GOT3 (cell line): ENCODE measurements at places on chromosomes 16 and 17.
A peak's percentile ranks its signal among the peaks of the same experiment; 100 is the strongest.

GRCh38 chr17:60827943-60828342 is 150.3 kb downstream of the BCAS3 start:
- no peak for DNase-seq

GRCh38 chr16:2026461-2027023 is at the start of gene NHERF2:
TSS of gene NHERF2 (plus strand) at chr16:2026902. CDS start at chr16:2027006, 104 bp downstream.
- no peak for DNase-seq

DNA sequence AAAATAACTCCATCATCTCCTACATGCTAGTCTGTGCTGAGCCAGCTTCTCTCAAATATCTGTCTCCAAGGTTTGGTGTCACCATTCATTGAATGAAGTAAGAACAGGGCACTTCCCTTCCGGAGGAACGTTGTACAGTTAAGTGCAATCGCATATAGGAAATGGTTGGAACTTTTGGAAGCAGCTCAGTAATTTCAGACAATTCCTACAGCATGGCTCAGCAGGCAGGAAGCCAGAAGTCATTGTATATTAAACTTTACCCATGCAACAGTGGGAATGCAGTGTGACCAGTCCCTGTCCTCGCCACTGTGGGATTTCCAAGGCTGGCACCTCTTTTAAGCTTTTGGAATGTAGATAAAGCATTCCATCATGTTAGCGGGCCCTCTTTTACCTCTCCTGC is 51.1 kb upstream of the MYH2 start:
- no peak for DNase-seq

GRCh38 chr17:75843577-75844529 is at the start of gene UNC13D:
TSS of gene UNC13D (minus strand) at chr17:75844404. CDS start at chr17:75844337, 67 bp downstream.
- no peak for DNase-seq

DNA sequence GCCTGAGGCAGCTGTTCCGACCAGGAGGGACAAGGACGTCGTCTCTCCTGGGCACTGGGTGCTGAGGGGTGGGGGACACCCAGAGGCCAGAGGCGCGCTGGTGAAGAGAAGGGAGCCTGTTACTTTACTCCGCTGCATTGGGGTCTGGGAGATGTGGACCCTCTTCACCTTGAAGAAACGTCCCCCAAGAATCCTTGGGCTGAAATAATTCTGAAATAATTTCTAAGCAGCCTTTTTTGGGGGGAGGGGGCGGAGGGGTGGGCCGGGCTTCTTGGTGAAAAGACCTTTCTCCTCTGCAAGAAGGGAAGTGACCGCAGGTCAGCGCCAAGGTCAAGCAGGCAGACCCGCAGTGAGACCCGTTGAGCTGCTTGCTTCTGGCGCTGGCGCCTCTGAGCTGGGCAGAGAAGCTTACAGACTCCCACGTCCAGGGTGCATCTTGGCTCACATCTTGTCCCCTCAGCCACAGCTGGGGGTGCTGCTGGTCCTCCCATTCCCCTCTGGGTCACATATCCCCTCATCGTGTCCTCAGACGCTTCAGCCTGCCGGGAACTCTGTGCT is 1.1 kb downstream of the SYT17 start:
- no peak for DNase-seq

DNA sequence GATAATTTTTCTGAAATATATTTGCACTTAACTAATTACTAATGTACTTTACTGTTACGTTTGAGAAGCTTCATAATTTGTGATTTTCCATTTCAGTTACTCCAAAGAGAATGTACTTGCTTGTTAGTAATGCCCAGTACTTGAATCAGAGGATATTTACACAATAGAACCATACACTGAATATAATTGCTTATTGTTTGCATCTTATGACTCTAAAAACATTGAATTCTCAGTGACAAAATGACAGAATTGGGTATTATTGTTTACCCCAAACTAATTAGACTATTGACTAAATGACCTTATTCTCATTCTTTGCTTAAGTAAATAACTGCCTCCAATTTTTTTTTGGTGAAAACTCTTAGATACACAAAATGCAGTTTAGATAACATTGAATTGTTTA is 8.9 kb downstream of the CCP110 start:
- no peak for DNase-seq

DNA sequence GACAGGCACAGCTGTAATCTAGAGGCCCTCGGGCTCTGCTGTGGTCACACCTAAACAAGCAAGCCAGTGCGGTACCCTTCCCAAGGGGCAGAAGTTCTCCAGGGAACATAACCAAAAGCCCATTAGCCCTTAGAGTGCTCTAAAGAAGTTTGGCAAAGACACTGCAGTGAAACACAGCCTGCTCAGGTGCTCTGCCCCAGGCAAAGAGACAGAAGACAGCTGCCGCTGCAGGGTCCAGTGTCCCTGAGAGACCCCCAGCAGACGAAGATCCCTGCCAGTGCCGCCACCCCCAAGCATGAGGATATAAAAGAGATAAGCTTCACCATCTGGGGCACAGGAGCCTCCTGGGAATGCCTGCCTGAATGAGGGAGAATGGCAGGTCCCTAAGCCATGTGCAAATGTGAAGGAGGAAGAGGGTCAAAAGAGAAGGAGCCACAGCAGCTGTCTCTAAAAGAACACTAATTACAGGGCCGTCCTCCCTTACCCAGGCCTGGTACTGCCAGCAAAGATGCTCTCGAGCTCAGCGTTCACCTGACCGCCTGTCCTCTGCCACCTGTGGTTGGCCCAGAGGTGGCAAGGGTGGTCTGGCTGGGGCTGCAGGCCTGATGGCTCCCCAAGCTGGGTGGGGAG is 29.7 kb downstream of the CUEDC1 start:
- DNase-seq = no peak

DNA sequence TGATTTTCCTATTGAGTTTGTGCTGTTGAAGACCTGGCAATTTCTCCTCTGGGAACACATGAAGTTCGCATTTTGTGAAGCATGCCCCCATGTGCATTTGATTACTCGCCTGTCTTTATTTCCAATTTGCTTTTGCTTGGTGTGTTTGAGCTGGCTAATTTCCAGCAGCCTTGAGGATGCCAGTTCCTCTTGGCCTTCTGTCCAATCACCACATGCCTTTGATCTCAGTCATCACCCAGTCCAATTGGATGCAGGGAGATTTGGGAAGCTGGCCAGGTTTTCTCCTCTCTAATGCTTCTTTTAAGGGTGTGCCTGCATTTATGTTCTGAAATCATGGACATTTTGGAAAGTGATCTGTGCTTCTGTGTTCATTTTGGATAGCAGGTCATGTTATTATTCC is 3.8 kb upstream of the TMEM100 start:
- DNase-seq = peak; percentile 21

DNA sequence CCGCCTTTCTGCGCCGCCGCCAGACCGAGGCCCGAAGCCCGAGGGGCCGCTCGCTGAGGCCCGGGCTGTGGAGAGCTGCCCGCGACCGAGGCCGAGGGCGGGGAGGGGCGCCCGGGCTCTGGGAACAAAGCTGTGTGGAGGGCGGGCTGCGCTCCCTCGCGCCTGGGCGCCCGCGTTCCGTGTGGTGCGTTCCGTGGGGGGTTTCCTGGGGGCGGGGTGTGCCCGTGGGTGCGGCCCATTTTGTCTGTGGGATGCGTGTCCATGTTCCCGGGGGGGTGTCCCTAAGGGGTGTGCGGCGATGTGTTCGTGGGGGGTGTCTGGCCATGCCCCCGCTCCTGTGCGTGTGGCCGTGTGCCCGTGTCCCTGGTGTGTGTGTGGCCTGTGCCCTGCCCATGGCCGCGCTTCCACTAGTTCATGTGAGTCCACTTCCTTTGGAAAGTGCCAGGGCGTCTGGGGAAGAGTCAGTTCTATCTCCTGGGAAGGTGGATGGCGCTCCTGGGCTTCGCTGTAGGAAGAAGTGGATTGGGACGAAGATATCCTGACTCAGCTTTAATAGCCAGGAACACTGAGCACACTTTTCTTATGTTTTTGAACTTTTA is 520 bp downstream of the JPT2 start:
- DNase-seq = no peak

DNA sequence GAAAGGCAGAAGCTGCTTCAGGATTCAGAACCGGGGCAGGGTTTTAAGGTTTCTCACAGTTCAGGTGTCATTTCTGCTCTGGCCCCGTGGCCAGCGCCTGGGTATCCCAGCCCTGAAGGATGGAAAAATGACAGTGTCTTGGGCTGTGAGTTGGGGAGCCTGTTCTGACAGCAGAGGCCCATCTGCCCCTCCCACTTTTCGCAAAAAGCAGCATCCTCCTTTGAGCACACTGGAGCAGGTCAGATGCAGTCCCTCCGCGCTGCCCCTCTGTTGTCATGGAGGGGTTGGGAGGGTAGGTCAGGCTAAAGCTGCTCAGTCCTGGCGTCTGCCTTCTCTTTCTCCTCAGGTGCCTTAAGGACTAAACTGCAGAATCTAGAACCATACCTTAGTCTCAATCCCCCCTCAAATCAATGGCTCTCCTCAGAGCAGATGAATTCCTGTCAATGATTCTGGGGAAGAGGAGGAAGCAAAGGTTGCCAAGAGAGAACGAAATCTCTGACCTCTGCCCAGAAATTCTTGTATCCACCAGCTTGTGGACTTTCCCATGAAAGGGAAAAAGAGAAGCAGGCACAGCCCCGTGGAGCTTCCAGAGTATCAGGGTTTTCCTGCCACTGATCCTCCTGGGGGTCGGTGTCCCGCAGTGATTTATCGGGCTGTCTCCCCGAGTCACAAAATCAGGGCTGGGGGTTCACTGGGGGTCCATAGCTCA is 7.3 kb downstream of the NEUROD2 start:
- no peak for DNase-seq

- no peak for DNase-seq
Measured at GRCh38 chr17:50779747-50780353, 12.5 kb upstream of the ANKRD40CL start.
